ENCODE measurements at places on chromosomes 1 and 21. TPM values are rescaled to one million over a fixed set of nuclear protein-coding genes. Genes with fewer than 3 reads are reported as not detected.

- no peak for DNase-seq
- H3K27me3 ChIP-seq = no peaks in the 10 kb centered on the region
- H3K4me1 ChIP-seq = no peaks in the 10 kb centered on the region
- no peaks in the 10 kb centered on the region for H3K36me3 ChIP-seq
- H3K4me3 ChIP-seq = no peak overlapping the region
Observed at GRCh38 chr21:34126269-34126668, 52.9 kb downstream of the MRPS6 start.

- H3K4me3 ChIP-seq = no peak overlapping the region
- DNase-seq = no peak
- no peaks in the 10 kb centered on the region for H3K36me3 ChIP-seq
- no peaks in the 10 kb centered on the region for H3K27me3 ChIP-seq
- H3K4me1 ChIP-seq = no peaks in the 10 kb centered on the region
Observed at GRCh38 chr1:89201106-89201794, 2.5 kb upstream of the GBP4 start.

GRCh38 chr1:1510912-1511532 is 940 bp upstream of the ATAD3A start:
- peak overlapping the region; percentile 76 for H3K27ac ChIP-seq
- peak; percentile 11 for DNase-seq
- 0 out of 2 replicates have a peak, but pooled peaks cover 3% of the 10 kb centered on the region for H3K36me3 ChIP-seq

GRCh38 chr1:15538771-15539170 is 12.1 kb downstream of the DNAJC16 start:
- H3K36me3 ChIP-seq = no peaks in the 10 kb centered on the region
- no peaks in the 10 kb centered on the region for H3K27me3 ChIP-seq
- no peak overlapping the region for H3K27ac ChIP-seq
- DNase-seq = no peak
- H3K4me3 ChIP-seq = no peak overlapping the region

- no peak for DNase-seq
- H3K27me3 ChIP-seq = no peaks in the 10 kb centered on the region
- peaks cover 11% of the 10 kb centered on the region for H3K36me3 ChIP-seq
- no peak overlapping the region for H3K27ac ChIP-seq
- no peak overlapping the region for H3K4me3 ChIP-seq
- H3K4me1 ChIP-seq = peaks cover 24% of the 10 kb centered on the region
Observed at GRCh38 chr1:162353702-162354101, 23.0 kb downstream of the SPATA46 start.

DNA sequence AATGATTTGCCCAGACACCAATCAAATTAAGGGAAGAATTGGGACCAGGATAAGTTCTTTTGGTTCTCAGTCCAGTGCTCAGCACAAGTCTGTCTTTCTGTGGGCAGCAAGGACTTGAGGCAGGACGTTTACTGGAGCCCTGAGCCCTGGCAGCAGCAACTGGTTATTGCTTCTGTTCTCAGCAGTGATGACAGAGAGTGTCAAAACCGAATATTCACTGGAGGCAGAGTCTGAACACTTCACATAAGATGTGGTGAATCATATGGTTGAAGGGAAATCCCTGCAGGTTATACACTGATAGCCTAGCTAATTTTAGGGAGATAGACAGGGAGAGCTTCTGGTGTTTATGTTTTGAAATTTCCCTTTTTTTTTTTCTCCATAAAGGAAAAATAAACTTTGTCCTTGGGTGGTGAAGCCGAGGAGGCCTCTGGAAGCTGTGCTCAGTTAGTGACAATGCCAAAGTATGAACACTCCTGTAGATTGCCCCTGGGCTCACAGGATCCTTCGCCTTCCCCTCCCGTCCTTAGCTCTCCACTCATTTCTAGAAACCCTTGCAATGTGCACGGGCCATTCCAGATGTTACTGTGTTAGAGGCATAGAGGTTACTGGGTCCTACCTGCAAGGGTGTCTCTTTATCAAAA is 26.3 kb upstream of the TSPAN2 start:
- H3K4me1 ChIP-seq = peaks cover 64% of the 10 kb centered on the region
- peak overlapping the region; percentile 81 for H3K27ac ChIP-seq

DNA sequence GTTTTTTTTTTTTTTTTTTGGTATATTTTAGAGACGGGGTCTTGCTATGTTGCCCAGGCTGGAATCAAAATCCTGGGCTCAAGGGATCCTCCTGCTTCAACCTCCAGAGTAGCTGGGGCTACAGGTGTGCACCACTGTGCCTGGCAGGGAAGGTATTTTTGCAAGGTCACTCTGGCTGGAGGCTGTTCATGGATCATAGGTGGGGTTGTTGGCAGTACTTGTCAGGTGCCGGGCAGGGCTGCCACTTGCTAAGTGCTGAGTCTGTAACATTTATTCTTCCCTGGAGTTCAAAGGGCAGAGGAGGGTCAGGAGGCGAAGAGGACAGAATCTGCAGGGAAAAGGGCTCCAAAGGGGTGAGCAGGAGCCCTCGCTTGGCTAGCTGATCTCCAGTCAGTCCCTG is 24.1 kb downstream of the A3GALT2 start:
- no peak for DNase-seq
- no peaks in the 10 kb centered on the region for H3K27me3 ChIP-seq
- no peak overlapping the region for H3K27ac ChIP-seq
- no peak overlapping the region for H3K4me3 ChIP-seq
- H3K36me3 ChIP-seq = no peaks in the 10 kb centered on the region

GRCh38 chr1:226310637-226311195 is 1.8 kb upstream of the LIN9 start:
- peak; percentile 47 for DNase-seq
- peaks cover 24% of the 10 kb centered on the region for H3K4me1 ChIP-seq
- no peaks in the 10 kb centered on the region for H3K27me3 ChIP-seq
- no peak overlapping the region for H3K4me3 ChIP-seq
- H3K36me3 ChIP-seq = no peaks in the 10 kb centered on the region

GRCh38 chr1:56696663-56697062 is 51.5 kb downstream of the PRKAA2 start:
- H3K4me3 ChIP-seq = no peak overlapping the region
- H3K27me3 ChIP-seq = no peaks in the 10 kb centered on the region
- H3K4me1 ChIP-seq = 0 out of 2 replicates have a peak, but pooled peaks cover 5% of the 10 kb centered on the region
- peak overlapping the region; percentile 30 for H3K27ac ChIP-seq
- DNase-seq = peak; percentile 58
- H3K36me3 ChIP-seq = peaks cover 7% of the 10 kb centered on the region

The GJA9 gene
- total RNA-seq = 0.48 TPM

The CR2 gene
- 4.3 TPM for total RNA-seq

The SIPA1L2 gene
- not detected for total RNA-seq

The RHD gene
- total RNA-seq = not detected

The RIMS3 gene
- 14.0 TPM for total RNA-seq

The BEND5 gene
- total RNA-seq = not detected
